ENCODE measurements at places on chromosomes 5 and 9.

- no peak for DNase-seq
These were observed 16.8 kb upstream of the PTGES start for GRCh38 chr9:129769669-129770068.

DNA sequence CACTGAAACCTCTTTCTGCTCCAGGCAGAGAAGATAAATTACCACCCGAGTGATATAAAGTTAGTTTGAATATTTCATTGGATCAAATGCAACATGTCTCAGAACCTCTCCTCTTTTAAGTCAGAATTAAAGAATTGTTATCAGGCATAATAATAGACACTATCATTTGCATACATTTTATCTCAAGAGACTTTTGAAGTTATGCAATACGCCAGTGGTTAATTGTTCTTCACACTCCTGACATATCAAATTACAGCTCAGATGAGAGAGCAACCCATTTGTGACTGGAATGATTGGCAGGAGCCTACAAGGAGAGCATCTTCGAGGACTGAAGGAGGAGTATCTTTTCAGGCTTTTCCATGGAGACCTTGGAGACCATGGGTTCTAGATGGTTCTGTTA is 452.2 kb downstream of the KDM4C start:
- DNase-seq, result no peak

- no peak for DNase-seq
These were observed 174.6 kb downstream of the GDNF start for GRCh38 chr5:37665272-37665671.

DNA sequence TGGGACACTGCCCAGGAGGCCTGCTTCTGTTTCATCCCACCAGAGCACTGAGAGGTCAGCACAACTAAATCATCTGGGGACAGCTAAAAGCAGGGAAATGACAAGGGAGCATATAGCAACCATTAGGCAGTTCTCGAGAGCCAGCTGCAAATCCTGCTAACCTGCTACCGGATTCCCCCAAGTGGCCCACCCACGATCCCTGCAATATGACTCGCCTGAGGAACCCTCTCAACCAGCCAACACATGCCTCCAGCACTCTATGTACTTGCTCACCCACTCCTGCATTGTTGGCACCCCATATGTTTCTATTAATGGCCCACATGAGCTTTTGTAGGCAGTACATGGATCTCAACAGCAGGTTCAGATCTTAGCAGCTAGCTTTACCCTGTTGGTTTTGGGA is 326.0 kb downstream of the GABRG2 start:
- no peak for DNase-seq

DNA sequence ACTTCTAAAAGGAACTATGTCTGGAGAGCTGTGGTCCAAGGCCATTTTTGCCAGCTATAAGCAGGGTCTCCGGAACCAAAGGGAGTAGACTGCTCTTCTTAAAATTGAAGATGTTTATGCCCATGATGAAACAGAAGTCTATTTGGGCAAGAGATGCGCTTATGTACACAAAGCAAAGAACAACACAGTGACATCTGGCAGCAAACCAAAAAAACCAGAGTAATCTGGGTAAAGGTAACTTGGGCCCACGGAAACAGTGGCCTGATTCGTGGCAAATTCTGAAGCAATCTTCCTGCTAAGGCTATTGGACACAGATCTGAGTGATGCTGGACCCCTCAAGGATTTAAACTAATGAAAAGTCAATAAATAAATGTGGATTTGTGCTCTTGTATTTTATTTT is 29.7 kb upstream of the GLDC start:
- DNase-seq, result no peak

DNA sequence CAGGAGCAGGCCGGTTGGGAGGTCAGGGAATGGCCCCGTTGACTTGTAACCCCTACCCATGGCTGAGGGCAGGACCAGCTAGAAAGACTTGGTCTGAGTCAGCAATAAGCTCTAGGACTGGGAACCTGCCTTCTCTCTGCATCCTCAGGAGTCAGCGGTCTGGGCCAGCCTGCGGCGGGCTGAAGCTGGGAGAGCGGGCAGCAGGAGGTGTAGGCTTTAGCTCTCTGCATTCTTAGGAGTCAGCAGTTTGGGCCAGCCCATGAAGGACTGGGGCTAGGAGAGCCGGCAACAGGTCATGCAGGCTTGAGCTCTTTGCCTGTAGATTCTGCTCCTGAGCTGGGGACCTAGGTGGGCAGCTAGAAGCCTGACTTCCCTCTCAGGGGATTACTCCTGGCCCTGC is 6.4 kb upstream of the SMIM32 start:
- no peak for DNase-seq

GRCh38 chr9:35905912-35906679 is at the start of gene HRCT1:
Gene HRCT1 (plus strand): TSS chr9:35906202. CDS start chr9:35906288, 86 bp downstream.
- DNase-seq, result no peak

DNA sequence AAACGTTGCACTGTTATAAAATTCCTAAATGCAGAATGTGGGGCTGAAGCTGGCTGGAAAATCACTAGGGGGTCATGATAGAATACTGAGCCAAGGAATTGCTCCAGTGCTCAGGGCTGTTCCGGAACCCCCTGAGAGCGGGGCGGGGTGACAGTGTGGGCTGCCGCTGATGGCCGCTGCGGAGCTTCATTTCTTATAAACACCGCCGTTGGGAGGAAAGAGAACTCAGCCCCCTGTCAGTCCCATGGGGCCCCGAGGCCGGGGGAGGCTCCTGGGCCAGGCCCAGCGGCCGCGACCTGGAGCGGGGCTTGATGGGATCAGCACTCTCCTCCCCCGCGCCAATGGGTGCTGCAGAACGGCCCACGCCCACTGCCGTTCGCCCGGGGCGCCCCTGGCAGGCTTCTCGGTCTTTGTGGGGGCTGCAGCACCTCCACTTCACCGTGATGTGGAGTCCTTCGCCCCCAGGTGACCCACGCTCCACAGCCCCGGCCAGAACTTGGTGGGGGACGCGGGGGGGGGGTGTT is 5.2 kb upstream of the IRF1 start:
- peak; percentile 91 for DNase-seq

- no peak for DNase-seq
These were observed 422.9 kb downstream of the EBF1 start for GRCh38 chr5:158676642-158677469.

DNA sequence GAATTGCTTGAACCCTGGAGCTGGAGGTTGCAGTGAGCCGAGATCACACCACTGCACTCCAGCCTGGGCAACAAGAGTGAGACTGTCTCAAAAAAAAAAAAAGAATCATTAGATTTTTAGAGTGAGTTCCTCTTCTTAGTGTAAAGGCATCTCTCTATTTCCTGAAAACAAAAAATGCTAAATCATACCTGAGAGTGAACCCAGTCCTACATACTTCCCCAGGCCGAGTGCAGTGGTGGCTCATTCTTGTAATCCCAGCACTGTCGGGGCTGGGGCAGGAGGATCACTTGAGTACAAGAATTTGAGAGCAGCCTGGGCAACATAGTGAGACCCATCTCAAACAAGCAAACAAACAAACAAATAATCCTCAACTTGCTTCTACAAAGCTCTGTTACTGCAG is 38.2 kb upstream of the LPAR1 start:
- no peak for DNase-seq

- no peak for DNase-seq
These were observed 36.0 kb downstream of the RCL1 start for GRCh38 chr9:4828761-4829160.

GRCh38 chr5:161246749-161247148 is 299.8 kb downstream of the GABRB2 start:
- DNase-seq, result no peak

- no peak for DNase-seq
These were observed 18.0 kb upstream of the NR4A3 start for GRCh38 chr9:99803694-99804093.

- no peak for DNase-seq
These were observed 228.3 kb downstream of the PDZD2 start for GRCh38 chr5:31867219-31867618.

DNA sequence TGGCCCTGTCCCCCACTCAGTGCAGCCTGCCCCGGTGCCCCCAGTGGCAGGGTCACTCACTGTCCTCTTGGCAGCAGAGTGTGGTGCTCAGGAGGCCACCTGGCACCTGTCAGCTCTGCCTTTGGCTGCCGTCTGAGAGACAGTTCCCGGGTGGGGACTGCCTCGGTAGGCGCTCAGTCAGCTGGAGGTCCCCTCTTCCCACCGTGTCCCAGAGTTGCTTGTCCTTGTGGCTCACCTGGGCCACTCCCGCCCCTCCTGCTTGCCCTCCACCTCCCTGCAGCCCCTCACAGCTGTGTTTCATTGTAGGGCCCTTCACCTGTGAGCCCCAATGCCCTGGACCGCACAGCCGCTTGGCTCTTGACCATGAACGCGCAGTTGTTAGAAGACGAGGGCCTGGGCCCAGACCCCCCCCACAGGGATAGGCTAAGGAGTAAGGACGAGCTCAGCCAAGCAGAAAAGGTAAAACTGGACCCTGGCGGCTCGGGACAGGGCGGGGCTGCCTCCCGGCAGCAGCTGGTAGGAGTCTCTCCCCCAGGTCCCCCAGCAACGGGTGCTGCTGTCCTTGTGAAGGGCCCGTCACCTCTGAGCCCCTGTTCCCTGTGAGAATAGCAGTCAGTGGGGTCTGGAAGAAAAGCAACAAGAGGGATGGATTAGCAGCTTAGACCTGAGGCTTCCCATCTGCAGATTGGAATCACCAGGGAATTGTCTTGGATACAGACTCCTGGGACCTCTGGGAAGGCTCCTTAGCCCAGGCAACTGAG is 122.7 kb downstream of the DAB2IP start:
- DNase-seq, result no peak

DNA sequence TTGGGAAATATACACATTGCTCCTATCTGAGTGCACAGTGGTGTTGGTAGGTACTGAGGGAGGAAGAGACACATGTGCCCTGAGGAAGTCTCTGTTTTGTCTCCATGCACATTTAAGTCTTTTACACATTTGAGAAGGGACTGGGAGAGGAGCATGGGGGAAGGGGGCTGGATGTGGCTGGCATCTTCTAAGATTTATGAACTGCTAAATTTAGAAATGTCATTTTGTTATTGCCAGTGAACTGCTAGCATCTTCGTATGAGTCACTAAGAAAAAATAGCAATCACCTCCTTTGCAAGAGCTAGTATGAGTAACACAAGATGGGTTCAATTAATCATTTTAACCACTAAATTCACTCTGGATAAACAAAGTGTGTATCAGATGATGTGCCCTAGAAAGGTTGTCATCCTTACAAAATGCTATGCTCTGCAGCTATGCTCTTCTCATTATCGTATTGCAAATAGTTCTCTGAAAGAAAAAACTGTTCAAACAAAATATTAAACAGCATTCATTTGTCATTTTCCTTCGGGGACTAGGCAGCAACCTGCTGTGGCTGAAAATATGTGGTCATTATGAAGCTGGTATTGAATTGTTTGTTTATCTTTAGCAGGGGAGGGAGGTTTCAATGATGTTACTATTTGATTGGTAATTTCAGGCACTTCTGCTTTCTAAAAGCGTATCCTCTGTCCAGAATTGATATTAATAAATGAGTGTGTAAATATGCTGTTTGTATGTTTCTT is 236.5 kb downstream of the DMRTA1 start:
- no peak for DNase-seq

GRCh38 chr9:3732077-3733038 is 206.6 kb upstream of the RFX3 start:
- DNase-seq, result peak; percentile 46

GRCh38 chr9:124146031-124146561 is 111.7 kb upstream of the NEK6 start:
- DNase-seq, result no peak

- no peak for DNase-seq
These were observed 482.0 kb downstream of the PSAT1 start for GRCh38 chr9:78778861-78779374.

- no peak for DNase-seq
These were observed 17.3 kb downstream of the CTXN3 start for GRCh38 chr5:127666043-127666716.

DNA sequence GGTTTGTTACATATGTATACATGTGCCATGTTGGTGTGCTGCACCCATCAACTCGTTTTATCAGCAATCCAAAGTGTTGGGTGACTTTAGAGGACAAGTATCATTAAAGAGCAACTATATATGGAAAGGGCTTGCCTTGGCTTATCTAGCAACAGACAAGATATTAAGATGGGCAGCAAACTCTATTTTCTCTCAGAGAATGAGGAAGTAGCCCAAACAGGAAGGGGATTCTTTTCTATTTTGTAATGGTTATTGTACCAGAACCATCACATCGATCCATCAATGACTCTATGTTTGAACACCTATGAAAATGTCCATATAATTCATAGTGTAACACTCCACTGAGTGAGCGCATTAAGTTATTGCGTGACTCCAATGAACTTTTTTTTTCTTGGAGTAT is 260.1 kb upstream of the SLC24A2 start:
- no peak for DNase-seq

GRCh38 chr5:31106278-31106677 is 87.2 kb upstream of the CDH6 start:
- DNase-seq, result no peak

DNA sequence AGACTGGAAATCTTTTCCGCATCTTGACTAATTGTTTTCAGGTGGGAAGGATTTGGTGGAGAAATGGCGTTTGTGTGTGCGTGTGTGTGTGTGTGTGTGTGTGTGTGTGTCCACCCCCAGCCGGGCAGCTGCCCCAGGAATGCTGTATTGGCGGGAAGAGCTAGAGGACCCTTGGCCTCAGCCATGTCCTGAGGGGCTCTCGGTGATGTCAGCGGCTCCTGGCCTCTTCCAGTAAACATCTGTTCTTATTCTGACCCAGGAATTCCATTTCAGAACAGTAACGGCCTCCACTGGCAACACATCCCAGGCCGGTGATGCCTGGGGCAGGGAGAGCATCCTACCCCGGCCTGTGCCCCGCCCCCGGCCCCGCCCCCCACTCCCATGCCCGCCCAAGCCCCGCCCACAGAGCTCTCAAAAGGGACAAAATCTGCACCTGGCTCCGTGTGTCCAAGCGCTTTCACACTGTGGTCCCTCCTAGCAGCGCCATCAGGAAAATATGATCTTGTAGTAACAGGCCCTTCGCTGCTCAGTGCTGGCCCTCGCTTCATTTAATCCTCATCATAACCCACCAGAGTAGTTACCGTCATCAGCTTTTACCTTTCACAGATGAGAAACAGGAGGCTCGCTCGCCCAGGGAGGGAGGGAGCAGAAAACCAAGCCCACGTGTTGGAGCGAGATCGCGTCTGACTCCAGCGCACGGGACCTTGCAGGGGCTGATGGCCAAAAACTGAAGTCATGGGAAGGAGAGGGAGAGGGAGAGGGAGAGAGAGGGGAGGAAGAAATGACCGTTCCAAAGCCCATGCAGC is 18.9 kb downstream of the ADAMTS2 start:
- no peak for DNase-seq

GRCh38 chr9:115369322-115369957 is 251.5 kb upstream of the TNC start:
- DNase-seq, result no peak

Measured in stimulated activated naive CD8-positive, alpha-beta T cell treated with anti-CD3 and anti-CD28 coated beads, Interleukin-15, amount 100 ng/mL, for 72 hours (primary cell).